ENCODE measurements at places on chromosomes 12 and 14.
A peak's percentile ranks its signal among the peaks of the same experiment; 100 is the strongest.

DNA sequence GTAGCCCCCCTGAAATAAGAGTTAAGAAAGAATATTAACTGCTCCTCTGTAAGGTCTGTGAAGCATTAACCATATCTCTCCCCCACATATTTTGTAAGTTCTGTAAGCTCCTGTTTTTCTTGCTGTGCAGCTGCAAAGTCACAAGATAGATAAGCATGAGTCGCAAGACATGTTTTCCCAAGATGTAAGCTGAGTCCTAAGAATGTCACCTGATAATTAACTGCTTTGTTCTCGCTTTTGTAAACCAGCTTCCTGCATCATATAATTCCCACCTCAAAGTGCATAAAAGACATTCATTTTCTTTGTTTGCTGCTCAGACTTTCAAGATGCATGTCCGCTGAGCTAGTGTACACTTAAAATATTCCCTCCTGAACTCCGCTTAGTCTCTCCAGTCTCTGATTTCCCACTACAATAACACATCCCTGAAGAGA lies 27.0 kb upstream of the PHC1 start:
- DNase-seq: no peak

- DNase-seq: peak; percentile 86
These were observed 3.6 kb downstream of the FOXA1 start for GRCh38 chr14:37591311-37591940.

GRCh38 chr14:73696466-73697400 lies 17.5 kb downstream of the PNMA1 start:
- DNase-seq: no peak

GRCh38 chr14:71231521-71232393 lies 324.5 kb downstream of the PCNX1 start:
- no peak for DNase-seq

- DNase-seq: no peak
These were observed 32.4 kb downstream of the DENND5B start for GRCh38 chr12:31558521-31558920.

DNA sequence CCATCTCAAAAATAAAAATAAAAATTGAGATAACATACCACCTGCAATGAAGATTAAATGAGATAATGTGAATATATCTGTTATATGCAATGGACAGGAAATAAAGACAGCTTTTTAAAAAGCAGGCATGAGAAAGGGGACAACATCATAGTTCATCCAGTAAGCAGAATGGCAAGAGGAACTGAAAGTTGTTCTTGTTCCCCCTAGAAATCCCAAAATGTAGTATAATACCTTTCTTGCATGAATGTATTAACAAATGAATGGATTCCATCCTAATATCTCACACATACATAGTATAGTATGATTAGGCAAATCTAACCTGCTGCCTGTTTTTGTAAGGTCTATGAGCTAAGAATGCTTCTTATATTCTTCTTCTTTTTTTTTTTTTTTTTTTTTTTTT lies 31.4 kb downstream of the FGD6 start:
- DNase-seq: no peak

GRCh38 chr12:53592426-53592825 lies 33.8 kb downstream of the ATF7 start:
- DNase-seq: no peak

GRCh38 chr12:82788594-82788993 lies 101.9 kb downstream of the TMTC2 start:
- DNase-seq: no peak

DNA sequence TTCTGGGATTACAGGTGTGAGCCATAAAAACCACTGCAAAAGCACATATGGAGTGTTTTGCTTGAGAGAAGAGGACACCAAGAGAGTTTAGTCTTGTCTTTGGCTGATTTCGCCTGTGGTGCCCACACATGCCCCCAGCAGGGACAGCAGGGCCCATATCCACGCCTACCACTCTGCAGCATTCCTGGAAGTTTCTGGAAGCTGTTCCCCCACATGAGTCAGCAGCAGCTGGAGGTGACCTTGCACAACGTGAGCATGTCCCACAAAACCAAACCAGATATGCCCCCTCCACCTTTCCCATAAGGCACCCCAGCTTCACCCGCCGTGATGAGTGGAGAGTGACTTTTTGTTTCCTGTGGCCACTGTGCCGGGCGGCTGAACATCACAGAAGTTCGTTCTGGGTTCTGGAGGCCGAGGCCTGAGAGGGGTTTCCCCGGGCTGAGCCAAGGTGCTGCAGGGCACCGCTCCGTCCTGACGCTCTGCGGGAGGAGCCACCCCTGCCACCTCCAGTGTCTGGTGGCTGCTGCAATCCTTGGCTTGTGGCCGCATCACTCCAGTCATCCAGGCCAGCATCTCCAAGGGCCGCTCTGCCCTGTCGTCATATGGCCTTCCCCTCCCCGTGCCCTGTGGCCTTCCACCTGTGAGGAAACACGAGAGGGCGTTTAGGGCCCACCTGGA lies 4.7 kb downstream of the ASPG start:
- no peak for DNase-seq

- DNase-seq: no peak
These were observed 139.4 kb upstream of the DIO2 start for GRCh38 chr14:80350707-80351106.

DNA sequence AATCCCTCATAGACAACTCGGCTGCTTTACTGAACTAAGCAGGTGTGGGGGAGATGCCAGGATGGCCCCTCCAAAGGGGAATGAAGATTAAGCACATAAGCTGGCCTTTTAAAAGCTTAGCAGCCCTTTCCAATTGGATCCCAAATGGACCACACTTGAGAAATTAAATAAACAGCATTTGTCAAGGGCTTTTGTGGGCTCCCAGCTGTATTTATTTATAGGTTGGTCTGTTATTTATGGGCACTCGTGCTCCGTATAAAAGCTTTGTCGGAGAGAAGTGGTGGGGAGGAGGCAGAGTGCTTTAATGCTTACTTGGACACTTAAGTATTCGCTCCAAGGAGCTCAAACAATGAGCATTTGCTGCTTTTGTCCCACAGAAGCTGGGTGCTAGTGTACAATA lies 580.2 kb downstream of the MED13L start:
- DNase-seq: no peak

DNA sequence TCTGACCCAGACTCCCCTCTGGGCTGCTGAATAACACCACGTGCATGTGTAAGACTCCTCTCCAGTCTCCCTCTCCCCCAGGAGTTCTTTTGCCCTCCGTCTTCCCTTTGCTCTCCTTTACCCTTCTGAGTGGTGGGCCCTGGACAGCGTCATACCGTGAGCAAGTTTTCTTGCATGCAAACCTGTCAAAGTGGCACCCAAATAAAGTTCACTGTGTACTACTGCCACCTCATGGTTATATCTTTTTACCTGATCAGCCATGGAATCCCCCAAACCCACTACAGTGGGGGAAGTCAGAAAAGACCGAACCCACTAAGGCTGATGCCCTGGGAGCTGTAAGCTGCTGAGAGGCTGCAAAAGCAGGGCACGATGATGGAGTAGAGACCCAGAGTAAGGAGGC lies 131.1 kb upstream of the VRK1 start:
- no peak for DNase-seq

- DNase-seq: no peak
These were observed 139.4 kb upstream of the SLCO1C1 start for GRCh38 chr12:20555771-20556170.

- DNase-seq: no peak
These were observed 93.4 kb downstream of the ADGRD1 start for GRCh38 chr12:131046813-131047788.

GRCh38 chr12:76002598-76003354 lies 28.8 kb downstream of the PHLDA1 start:
- no peak for DNase-seq

DNA sequence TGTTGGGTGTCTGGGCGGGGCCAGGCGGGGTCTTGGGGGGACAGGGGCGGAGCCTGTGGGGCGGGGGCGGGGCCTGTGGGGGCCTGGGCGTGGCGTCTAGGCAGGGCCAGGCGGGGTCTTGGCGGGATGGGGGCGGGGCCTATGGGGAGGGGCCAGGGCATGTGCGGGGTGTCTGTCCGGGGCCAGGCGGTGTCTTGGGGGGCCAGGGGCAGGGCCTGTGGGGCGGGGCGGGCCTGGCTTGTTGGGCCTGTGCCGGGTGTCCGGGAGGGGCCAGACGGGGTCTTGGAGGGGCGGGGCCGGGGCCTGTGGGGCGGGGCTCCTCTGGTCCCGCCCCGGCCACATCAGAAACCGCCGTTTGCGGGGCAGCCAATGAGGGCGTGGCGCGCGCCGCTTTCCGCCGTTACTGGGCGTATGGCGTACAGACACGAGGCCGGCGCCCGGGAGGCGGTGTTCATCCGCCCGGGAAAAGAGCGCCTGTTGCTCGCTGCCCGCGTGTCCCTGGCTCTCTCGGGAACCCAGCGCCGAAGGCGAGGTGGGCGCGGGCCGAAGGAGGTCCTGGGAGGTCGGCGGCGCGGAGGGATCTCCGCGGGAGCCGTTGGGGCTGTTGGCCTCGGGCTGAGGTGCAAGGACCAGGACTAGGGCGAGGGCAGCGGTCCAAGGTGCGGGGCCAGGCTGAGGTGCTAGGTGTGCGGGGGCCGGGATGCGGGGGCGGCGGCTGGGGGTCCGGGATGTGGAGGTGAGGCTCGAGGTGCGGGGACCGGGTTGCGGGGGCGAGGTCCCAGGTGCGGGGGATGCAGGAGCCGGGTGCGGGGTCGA lies at the start of gene PIWIL1:
Gene PIWIL1 (plus strand): TSS at position 400 of the 816 bp plus-strand sequence. CDS start 4,705 bp downstream, outside the sequence.
- no peak for DNase-seq

DNA sequence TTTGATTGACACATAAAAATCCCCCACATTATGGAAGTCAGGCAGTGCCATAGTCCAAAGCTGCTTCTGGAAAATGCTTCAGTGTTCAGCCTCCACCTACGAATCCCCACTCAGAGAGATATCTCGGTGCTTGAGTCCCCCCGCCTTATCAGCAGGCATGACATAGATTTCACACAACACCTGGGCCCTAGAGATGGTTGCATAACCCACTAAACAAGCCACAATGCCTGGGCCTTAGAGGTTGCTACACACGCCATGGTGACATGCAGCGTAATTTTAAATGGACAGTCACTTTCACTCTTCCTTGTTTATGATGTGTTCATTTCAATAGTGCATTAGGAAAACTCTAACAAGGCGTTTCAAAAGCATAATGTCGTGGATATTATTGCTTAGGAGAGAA lies 38.0 kb downstream of the CCDC60 start:
- DNase-seq: no peak

- DNase-seq: no peak
These were observed 4.4 kb downstream of the CFL2 start for GRCh38 chr14:34710006-34710405.

DNA sequence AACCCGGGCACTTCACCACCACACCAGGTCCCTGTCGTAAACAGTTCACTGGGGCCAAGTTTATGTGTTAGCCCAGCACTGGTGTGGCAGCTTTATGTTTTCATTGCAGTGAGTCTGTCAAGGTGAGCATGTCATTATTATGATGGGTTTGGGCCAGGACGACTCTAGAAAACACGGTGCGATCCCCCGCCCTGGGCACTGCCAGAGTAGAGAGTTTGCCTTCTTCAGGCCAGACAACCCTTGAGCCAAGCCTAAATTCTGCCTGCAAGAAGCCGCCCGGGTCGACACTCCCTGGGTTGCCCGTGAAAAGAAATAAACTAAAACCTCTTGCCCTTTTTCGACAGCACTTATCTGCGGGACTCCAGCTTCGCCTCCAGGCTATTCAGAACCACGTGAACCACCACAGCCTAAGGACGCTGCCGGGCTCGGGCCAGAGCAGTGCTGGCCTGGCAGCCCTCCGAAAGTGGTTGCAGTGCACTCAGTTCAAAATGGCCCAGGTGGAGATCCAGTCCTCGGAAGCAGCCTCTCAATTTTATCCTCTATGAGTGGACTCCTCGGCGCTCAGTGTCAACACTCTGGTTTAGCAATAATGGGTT lies 81.8 kb downstream of the PRIMA1 start:
- DNase-seq: peak; percentile 32

GRCh38 chr12:8829125-8829518 lies 6.7 kb downstream of the A2ML1 start:
- no peak for DNase-seq

- no peak for DNase-seq
These were observed 18.0 kb downstream of the TRAF3 start for GRCh38 chr14:102795060-102795925.

DNA sequence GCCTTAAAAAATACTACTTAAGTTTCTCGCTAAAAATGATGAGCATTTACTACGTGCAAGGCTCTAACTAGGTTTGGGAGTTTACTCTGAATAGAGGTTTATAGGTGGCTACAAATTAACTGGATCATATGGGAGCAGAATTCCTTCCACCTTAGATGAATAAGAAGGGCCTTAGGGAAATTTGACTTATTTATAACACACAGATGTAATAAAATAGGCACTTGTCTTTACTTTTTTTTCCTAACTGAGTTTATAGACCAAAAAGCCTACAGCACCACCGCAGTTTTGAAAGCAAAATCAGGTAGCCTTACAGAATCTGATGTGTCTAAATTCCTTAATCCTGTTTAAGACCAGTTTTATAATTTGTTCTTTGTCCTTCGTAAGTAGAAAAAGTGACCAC lies 10.5 kb downstream of the AEBP2 start:
- no peak for DNase-seq

- peak; percentile 55 for DNase-seq
These were observed 152.0 kb downstream of the KTN1 start for GRCh38 chr14:55731881-55732498.

DNA sequence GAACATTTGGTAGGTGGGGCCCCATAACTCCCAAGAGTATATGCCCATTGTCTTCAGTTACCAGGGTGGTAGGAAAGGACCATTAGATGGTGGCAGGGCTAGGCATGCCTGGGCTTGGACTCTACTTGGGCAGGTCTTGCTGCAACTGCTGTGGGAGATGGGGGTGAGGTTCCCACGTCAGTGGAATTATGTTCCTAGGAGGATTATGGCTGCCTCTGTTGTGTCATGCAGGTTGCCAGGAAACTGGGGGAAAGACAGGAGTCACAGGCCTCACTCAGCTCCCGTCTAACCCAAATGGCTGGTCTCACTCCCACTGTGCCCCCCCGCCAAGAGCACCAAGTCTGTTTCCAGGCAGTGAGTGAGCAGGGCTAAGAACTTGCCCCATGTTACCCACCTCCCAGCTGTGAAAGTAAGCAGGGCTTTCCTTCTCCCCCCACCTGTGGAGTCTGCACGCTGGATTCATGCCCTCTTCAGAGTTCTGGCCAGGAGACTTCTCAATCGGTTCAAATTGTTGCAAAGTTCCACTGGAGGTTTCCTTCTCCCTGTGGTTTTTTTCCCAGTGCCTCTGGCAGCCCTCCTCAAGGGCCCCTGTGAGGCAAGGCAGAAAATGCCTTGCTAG lies 337.5 kb downstream of the CCDC91 start:
- DNase-seq: no peak

- DNase-seq: no peak
These were observed 59.8 kb upstream of the MED13L start for GRCh38 chr12:116337312-116337711.

DNA sequence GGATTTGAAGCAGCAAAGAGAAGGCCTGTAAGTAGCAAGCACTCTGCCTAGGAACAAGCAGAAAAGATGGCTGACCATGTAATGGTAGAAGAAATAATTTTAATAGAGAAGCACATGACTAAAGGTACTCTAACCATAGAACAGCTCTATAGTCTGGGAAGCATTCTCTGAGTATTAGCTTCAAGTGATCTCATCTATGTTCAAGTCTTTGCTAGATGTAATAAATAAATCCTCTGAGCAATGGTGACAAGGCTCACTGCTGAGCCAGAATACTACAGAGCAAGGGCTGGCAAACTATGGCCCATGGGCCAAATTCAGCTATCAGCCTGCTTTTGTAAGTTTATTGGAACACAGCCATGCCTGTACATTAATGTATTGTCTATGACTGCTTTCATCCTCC lies 84.8 kb downstream of the PEBP1 start:
- DNase-seq: no peak
